Fibroblast of skin of right biceps (primary cell): ENCODE measurements at places on chromosomes 7 and 10.
A peak's percentile ranks its signal among the peaks of the same experiment; 100 is the strongest.

- DNase-seq = no peak
Measured at GRCh38 chr7:154865984-154866685, 136.8 kb downstream of the PAXIP1 start.

DNA sequence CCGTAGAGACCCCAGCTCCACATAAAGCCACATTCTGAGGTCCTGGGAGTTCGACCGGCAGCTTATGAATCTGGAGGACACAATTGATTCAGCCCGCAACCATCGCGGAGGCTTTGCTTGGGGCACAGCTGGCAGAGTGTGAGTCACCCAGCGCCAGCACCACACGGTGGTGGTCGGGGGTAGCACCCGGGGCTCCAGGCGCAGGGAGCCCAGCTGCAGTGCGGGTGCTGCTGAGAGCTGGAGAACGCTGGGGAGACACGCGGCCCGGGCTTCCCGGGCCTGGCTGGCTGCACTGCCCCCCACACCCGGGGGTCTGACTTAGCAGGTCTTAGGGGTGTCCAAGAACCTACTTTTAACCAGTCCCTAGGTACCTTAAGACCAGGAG, 87.9 kb downstream of the PAXIP1 start:
- no peak for DNase-seq

DNA sequence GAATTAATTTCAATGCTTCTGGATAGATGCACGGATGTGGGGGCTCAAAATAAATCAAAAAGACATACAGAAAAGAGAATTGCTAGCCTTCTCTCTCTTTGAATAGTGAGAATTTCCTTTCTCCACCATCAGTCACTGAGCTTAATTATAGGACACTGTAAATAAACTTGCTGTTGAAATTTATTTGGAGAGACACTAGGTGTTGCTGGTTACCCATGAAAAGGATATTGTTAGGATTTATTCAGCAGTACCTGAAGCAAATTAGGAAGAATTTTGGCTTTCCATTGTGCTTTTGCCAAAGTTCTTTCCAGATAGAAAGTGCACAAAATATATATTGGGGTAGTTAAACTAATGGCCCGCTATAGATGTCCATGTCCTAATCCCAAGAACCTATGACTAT, 27.6 kb downstream of the GCC1 start:
- DNase-seq = no peak

DNA sequence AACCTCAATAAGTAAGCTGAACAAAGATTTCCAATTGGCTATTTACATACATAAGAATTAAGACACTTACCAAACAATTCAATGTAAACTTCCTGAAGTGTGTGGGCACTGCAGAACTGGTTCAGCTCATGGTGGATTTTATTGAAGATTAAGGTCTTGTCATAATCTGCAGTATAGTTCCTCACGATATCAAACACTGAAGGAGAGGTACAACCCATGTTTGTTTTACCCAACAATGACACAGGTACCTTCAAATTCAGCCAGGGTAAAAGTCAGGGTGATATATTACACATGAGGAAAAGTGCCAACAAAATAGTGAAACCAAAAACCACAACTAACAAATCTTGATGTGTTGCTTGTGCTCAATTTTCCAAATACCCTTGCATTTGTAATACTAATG, 10.0 kb downstream of the ERLIN1 start:
- no peak for DNase-seq

- DNase-seq = no peak
Measured at GRCh38 chr10:60031664-60032063, 125.3 kb upstream of the CCDC6 start.

DNA sequence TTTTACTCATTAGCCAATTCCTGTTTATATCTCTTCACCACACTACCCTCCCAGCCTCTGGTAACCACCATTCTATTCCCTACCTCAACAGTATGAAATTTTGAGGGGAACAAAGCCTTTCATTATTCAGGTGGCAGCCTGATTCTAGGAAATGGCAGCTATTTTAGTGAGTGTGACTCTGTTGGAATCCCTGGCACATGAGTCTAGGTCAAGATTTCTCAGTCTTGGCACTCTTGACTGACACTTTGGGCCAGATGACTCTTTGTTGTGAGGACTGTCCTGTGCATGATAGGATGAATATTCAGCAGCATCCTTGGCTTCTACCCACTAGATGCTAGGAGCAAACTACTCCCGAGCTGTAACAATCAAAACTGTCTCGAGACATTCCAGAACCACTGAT, 322.8 kb upstream of the PHYHIPL start:
- no peak for DNase-seq

GRCh38 chr7:36312915-36313334, 76.7 kb upstream of the ANLN start:
- no peak for DNase-seq

GRCh38 chr7:114939484-114940097, 17.7 kb downstream of the MDFIC start:
- DNase-seq = peak; percentile 10

DNA sequence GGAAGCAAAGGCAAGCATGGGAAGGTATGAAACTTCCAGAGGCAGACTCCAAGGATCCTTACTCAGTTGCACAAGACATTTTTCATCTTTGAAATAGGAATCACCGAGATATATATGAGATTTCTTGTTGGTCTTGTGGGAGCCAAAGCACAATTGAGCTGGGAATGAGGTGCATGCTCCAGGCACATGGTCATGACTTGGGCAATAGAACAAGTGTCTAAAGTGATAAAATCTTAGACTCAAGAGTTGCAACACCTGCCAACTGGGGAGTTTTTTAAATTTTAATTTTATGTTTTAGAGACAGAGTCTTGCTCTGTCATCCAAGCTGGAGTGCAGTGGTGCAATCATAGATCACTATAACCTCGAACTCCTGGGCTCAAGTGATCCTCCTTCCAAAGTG, 169.5 kb upstream of the ADCY1 start:
- DNase-seq = no peak

DNA sequence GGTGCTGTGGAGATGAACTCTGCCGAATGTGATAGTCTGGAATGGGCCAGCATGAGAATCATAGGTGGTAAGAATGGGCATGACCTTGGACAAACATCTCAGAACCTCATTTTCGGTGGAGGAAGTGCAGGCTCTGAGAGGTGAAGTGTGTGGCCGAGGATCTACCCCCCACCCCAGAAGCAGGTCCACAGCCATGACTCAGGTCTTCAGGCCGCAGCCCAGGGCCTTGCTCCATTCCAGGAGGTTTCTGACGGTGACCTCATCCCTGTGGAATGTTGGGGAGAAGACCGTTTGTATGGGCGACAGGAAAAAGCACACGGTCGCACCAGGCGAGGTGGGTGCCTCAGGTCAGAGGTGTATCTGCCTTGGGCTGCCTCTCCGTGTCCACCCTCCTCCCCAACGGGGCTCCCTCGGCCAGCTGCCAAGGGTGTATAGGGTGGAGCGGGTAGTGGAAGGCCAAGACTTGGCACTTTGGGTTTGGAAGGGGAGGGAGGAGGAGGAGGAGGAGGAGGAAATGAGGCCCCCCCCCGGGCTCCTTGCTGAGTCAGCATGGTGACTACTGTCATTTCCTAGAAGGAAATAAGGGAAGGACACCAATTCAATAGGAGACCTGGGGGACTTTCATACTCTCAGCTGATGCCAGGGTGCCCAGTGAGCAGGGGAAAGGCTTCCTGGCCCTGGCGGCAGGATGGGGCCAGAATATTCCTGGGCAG, 168.0 kb upstream of the RHEB start:
- peak; percentile 99 for DNase-seq

GRCh38 chr10:80100861-80101695, 22.6 kb downstream of the TMEM254 start:
- DNase-seq = no peak

- DNase-seq = no peak
Measured at GRCh38 chr7:151793991-151794507, 82.9 kb downstream of the PRKAG2 start.

GRCh38 chr10:62817766-62818425, 1.7 kb upstream of the EGR2 start:
- DNase-seq = peak; percentile 61

- DNase-seq = no peak
Measured at GRCh38 chr10:6044751-6045313, 17.3 kb downstream of the IL2RA start.

DNA sequence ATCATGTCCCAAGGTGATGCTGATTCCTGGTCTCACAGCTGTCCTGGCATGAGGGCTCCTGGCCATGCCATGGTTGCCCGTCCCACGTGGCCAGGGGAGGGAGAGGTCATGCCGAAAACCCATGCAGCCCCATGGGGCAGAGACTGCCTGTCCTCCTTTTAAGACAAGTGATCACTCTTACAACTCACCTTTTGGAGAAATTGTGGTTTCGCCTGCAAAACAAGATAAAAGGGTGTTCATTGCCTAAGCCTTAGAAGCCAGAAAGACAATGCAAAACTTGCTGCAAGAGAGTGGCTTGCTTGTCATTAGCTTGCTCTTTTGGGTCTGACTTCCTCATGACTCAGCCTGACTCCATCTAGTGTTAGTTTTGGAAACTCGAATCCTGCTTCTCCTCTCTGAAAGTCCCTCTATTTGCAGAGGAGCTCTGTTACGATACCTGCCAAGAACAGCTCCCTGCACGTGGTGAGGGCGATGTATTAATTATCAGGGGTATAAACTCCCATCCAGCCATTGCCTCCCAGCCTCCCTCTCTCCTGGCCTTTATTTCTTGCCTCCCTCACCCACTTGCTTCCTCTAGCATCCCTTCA, 26.7 kb downstream of the TMEM273 start:
- peak; percentile 72 for DNase-seq

- DNase-seq = peak; percentile 13
Measured at GRCh38 chr10:111551001-111551400, 474.2 kb downstream of the ADRA2A start.

DNA sequence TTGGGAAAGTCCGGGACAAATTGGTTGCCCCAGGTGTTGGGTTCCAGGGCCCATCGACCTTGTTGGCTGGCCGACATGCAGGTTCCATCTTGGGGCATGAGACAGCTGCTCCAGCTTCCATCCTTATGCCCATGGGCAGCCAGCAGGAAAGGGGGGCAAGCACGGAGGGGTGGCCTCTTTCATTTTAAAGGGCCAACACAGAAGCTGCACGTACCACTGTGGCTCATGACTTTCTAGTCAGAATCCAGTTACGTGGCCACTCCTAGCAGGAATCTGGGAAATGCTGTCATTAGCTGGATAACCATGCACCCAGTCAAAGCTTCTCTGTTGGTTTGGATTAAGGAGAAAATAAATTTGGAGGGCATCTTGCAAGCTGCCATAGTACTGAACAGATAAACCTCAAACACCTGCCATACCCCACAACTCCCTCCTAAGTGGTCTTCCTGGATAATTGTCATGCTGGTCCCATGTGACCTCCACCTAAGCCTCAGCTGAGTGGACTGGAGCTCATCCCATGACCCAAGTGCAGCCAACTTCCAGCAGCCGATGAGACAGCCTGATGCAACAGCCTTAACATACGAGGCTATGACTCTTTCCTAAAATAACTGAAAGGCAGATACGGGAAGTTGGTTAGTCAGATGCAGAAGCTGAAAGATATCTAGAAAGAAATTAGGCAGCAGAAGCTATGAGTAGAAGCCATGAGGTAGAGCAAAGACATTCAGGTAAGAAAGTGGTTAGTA, 21.4 kb upstream of the GSDME start:
- peak; percentile 88 for DNase-seq

DNA sequence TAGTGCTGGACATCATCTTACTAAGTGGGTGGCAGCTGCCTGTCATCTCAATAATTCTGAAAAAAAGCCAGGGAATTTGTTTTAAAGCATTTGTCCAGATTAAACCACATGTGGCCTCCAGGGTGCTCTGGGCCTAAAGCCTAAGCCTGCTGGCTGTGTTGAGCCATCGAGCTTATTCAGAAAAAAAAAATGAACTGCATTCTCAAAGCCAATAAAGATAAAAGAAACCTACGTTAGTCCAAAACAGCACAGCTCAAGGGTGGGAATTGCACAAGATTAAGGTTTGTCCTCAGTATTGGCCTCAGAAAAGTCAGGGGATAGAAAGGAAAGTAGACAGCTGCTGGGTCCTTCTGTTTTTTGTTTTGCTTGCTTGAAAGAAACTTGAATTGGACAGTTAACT, 22.6 kb upstream of the PRTFDC1 start:
- DNase-seq = peak; percentile 65

- no peak for DNase-seq
Measured at GRCh38 chr10:49158915-49159314, 25.1 kb upstream of the FAM170B start.

DNA sequence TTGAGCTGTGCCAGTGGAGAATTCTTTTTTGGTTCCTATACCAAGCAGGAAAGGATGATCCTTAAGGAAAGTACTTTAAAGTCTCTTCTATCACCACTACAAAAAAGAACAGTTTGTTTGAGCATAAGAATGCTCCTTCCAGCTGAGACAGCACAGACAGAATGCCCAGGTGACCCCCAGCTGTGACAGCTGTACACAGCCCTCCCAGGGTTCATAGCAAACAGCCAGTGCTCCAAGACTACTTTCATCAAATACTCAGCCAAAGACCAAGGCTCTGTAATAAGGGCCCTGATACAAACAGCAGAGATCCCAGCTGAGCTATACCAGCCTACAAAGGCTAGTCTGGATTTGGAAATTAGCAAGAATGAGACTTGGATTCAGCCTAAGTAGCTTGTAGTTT, 65.7 kb downstream of the NXPH1 start:
- no peak for DNase-seq

GRCh38 chr7:111301891-111302290, 211.0 kb downstream of the LRRN3 start:
- DNase-seq = no peak

DNA sequence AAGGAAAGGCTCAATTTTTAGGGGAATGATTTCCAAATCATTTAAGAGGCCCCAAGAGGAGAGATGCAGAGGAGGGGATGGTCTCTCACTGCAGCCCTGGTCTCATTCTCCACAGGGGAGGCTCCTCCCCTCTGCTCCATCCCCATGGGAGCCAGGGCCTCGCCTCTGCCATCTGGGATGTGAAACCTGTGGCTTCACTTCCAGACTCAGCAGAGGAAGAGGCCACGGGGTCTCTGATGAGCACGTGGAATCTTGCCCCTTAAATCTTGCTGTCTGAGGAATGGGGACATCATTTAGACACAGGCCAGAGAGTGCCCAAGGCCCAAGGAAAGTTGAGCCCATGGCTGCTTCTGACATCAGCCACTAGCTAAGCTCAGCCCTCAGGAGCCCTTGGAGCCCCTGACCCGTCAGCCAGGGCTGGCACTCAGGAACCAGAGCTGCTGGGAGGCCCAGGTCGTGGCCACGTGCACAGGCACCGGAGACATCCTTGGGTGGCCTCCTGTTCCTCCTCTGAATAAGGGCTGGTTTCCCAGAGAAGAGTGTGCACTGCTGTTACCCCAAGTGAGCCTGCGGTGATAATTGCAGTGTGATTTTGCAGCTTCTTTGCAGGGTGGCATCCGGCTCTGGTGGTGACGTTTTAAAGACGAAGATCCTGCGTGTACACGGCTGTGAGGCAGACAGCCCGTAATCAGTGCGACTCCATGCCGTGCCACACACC, 50.5 kb downstream of the VIPR2 start:
- no peak for DNase-seq

GRCh38 chr7:23242321-23242720, 4.3 kb upstream of the GPNMB start:
- no peak for DNase-seq
